NK-92 treated with Interleukin-12 subunit alpha and Interleukin-12 subunit beta, amount 100 ng/mL, for 24 hours (cell line): ENCODE measurements at places on chromosomes 11 and 22.

- DNase-seq = no peak
These were observed 29.6 kb downstream of the AMPD3 start for GRCh38 chr11:10484461-10485180.

DNA sequence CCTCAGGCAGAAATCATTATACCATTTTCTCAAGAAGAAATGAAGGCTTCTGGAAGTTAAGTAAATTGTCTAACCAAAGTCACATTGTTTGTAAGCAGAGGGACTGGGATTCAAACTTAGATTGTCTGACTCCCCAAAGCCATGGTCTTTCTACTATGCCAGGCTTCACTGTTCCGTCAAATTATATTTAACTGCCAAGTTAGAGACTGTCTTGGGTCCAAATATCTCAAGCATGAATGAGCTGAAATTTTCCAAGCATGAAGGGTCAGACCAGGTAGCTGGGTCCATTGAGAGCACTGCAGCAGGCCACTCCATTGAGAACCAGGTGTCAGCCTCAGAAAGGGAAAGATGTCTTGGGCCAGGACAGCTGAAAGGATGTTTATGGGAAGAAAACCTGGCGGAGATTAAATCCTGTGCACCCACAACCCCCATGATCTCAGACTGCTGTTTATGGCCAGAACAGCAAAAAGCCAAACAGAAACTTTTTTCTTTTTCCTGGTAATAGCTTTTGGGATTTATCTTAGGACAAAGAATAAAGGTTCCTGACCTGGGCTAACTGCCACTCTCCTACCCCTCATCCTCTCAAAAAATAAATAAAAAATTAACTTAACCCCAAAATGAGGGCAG, 612.3 kb downstream of the INSC start:
- no peak for DNase-seq

- DNase-seq = no peak
These were observed 78.7 kb upstream of the PPARA start for GRCh38 chr22:46071451-46072109.

GRCh38 chr11:1354125-1354938, 35.4 kb upstream of the BRSK2 start:
- DNase-seq = no peak

DNA sequence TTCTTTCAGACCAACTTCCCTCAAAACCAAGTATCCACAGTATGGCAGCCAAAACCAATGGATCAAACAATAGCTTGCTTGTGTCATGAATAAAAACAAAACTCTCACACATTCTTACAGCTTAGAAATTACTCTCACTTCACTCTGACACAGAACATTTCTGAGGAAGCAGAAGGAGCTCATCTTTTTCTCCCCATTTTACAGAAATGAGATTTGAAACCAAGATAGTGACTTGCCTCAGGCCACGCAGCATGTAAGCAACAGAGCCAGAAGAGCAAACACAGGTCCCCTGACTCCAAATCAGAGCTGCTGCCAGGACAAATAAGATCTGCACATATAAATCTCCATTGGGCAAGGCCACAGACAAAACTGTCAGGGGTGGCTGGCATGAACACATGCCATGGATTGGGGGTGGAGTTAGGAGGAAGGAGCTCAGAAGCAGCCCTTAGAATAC, 64.8 kb downstream of the RAB30 start:
- no peak for DNase-seq

DNA sequence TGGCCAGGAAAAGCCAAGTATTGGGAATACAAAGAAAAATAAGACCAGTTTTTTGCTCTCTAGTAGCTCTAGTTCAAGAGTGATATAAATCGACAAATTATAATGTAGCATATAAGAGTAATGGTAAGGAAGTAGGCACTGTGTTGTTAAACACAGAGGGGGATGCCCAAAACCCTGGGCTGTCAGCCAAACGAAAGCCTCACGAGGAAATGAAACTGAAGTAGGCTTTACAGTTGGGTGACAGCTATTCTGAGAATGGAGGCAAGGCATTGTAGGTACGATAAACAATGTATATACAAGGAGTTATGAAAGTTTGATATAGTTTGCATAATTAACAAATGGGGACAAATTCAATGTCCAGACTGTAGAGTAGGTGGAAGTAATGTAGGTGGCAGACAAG, 176.4 kb downstream of the FAM181B start:
- no peak for DNase-seq

DNA sequence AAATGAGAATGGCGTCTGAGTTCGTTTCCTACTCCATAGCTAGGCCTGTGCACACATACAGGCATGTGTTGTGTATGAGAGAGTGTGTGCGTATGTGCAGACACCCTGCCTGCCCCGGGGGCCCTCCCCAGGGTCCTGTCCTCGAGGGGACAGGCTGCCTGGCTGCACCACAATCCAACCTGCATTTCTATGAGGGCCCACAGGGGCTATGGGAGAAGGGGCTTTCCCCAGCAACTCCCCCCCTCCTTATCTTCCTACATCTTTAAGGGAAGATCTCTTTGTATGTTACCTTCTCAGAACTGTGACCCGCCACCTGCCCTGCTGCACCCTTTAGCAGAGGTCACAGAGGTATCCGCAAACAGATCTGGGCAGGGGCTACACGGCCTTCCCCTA, 14.9 kb downstream of the ADORA2A start:
- no peak for DNase-seq

DNA sequence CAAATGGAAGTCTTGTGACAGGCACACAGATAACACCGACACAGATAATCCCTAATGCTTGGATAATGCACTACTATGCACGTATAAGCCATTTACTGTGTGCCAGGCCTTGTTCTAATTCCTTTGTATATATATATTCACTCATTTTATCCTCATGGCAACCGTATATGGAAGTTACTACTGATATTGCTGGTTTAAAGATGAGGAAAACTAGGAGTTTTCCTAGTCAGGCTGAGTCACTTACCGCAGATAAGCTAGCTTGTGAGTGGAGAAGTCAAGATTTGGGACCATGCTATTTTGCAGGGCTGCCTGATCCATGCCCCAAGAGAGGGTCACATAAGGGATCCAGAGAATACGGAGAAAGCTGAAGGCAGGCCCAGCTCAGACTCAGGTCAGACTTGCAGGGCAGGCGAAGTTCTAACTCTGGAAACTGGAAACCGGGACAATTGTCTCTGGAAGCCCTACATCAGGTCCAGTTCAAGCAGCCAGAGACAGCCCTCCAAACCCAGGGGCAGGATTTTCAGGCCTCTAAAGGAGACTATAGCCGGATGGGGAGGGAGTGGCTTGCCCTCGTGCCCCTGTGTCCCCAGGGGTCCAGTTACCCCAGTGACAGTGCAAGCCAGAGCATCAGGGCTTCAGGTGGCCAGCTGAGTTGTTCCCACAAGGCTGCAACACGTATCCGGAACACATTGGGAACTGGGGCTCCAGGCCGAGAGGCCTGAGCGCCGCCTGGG, 534.8 kb downstream of the INSC start:
- DNase-seq = no peak

- DNase-seq = no peak
These were observed 48.4 kb upstream of the DBX1 start for GRCh38 chr11:20208622-20209111.

GRCh38 chr11:73137262-73137943, 4.7 kb downstream of the FCHSD2 start:
- no peak for DNase-seq

- DNase-seq = no peak
These were observed 387.3 kb upstream of the B3GAT1 start for GRCh38 chr11:134799386-134799785.

DNA sequence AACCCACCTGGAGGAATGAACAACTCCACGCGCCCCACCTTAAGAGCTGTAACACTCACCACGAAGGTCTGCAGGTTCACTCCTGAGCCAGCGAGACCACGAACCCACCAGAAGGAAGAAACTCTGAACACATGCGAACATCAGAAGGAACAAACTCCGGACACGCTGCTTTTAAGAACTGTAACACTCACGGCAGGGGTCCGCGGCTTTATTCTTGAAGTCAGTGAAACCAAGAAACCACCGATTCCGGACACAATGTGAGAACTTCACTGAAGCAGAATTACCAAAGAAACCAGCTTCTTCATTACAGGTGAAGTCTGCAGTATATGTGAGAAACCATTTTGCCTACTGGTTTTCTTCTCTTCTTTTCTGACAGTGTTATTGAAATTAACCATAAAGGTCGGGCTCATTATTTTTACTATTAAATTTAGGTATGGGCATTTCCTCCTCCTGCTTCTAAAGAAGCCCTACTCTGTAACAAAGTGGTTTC, 303.0 kb downstream of the KCNA4 start:
- DNase-seq = no peak

GRCh38 chr22:48849963-48850657, 977.6 kb downstream of the BRD1 start:
- DNase-seq = no peak

DNA sequence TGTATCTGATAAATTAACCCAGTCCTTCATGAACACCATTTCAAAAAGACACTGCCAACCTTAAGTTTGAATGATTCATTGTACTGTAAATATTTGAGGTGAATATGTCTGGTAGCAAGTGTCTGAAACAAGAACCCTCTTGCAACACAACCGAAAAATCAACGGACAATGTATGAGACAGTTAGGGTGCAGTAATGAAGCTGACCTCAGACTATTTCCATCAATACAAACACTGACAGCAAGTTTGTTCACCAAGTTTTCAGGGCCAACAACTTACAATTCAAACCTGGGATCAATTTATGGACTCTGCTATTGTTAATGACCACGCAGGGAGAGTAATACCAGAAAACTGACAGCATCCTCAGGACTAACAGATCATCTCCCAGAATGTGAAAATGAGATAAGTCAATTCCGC, 126.3 kb downstream of the CADM1 start:
- no peak for DNase-seq

DNA sequence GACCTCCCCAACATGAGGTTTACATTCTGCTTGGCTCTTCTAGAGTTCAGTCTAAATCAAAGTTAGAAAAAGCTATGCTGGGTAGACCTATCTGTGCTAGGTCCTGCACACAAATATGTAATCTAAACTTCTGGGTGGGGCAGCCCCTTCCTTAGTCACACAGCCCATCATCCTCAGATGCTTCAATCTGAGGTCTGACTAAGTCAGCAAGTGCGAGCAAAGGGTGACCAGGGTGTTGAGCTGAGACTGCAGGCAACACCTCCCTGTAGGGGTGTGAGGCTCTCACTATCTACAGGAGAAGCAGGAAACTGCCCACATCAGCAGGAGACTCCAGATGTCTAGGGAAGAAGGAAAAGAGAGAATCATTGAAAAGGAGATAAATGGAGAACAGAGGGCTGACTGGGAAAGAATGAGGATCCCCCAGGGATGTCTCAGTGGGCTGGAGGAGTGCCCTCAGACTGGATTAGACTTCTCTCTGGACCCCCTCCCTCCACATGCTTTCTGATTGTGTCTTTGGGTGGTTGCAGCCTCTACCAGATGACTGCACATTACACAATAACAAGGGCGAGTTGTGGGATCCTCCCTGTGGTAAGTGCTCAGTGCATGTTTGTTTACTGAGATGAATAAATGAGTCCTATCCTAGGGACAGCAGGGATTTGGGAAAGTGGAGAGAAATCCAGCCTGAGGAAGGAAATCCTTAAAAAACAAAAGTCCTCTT, 266.2 kb upstream of the PLET1 start:
- DNase-seq = peak; percentile 9

- DNase-seq = no peak
These were observed 922 bp downstream of the CRACR2B start for GRCh38 chr11:828506-829175.

DNA sequence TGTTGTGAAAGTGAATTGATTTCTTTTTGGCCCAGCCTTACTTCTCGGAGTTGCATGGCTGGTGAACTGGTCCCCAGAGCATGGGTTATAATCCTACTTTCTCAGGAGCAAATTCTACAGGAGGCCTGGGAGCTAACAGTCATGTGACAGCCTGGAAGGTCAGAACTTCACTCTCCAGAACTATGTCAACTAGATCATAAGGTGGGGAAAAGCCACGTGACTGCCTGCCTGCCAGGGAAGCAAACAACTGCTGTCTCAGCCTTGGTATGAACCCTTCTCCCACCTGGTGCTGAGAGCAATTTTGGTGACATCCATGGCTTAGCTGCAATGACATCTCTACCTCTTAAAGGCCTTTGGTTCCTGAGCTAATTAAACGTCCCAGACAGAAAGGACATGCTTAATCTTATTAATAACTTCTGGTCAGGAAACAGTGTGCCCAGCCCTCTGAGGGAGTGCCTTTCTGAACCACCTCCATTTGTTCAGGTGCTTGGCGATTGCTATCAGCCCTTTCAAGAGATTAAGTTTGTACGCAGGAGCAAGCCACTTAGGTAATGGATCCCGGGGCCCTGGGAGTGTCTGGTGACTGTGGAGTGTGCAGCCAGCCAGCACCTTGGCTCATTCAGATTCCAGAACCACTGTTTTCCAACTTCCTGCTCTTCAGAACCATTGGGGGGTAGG, 1.4 kb upstream of the CREB3L1 start:
- no peak for DNase-seq

DNA sequence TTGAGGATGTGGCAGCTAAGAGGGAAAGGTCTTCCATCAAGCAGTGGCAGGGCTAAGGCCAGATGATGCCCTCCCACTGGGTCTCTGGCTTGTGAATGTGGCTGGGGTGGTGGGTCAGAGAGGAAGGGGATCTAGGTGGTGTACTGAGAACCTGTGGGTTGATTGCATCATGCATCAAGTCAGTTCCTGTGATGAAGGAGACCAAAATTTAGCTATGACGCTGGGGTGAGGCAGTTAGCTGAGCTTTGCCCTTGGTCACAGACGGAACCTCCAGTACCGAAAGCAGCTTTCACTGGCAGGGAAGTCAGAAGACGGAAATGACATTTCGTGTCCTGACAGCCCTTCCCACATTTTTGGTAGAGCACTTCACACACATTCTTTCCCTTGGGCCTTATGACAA, 20.7 kb downstream of the ATG16L2 start:
- no peak for DNase-seq

DNA sequence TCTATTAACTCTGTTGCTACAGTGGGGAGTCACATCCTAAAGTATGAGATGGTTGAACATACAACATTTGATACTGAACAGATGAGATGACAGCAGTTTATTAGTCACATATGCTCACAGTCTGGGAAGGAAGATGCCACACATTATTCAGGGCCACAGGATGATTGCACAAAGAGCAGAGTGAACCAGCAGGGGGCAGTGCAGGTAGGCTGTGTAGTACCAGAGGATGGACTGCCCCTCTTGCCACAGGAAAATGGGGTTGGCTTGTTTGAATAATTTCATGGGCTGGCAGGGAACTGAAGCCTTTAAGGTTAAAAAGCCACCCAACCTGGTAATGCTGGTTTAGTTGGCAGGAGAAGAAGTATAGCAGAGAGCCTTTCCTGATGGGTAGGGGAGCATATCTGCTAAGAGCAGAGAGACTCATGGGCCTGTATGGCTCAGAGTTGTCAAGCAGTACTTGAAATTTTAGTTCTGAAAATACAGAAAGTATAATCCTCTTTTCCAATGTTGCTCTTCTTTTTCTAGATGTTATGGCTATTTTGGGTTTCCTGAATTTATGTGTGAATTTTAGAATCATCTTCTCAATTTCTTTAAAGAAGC, 180.4 kb upstream of the B3GAT1 start:
- peak; percentile 39 for DNase-seq

- no peak for DNase-seq
These were observed 13.2 kb downstream of the CRTAM start for GRCh38 chr11:122851366-122851966.

- DNase-seq = no peak
These were observed 89.9 kb downstream of the FAT3 start for GRCh38 chr11:92314499-92314898.
